IPS DF 6.9 (cell line): ENCODE measurements at places on chromosomes 3 and 15.

DNA sequence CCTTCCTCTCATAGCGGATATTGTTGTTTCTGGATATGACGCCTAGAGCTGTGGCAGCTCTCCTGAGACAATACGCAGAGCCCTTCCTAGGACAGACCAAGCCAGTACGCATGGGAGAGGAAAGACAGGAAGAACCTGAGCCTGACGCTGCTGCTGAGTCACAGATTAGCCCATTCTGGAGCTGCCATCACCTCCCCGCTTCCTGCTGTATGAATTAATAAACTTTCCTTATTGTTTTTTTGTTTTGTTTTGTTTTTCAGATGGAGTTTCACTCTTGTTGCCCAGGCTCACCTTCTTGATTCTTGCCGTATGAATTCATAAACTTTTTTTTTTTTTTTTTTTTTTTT, 67.0 kb downstream of the PPCDC start:
- H3K27me3 ChIP-seq: no peaks in the 10 kb centered on the region
- no peaks in the 10 kb centered on the region for H3K4me1 ChIP-seq
- H3K4me3 ChIP-seq: no peak overlapping the region
- no peak overlapping the region for H3K27ac ChIP-seq
- no peak for DNase-seq

- no peak overlapping the region for H3K27ac ChIP-seq
- H3K4me1 ChIP-seq: peaks cover 9% of the 10 kb centered on the region
- 0 out of 2 replicates have a peak, but pooled peaks cover 2% of the 10 kb centered on the region for H3K36me3 ChIP-seq
- no peak for DNase-seq
- H3K4me3 ChIP-seq: no peak overlapping the region
These were observed 9.4 kb downstream of the MAPKAPK3 start for GRCh38 chr3:50626401-50626800.

DNA sequence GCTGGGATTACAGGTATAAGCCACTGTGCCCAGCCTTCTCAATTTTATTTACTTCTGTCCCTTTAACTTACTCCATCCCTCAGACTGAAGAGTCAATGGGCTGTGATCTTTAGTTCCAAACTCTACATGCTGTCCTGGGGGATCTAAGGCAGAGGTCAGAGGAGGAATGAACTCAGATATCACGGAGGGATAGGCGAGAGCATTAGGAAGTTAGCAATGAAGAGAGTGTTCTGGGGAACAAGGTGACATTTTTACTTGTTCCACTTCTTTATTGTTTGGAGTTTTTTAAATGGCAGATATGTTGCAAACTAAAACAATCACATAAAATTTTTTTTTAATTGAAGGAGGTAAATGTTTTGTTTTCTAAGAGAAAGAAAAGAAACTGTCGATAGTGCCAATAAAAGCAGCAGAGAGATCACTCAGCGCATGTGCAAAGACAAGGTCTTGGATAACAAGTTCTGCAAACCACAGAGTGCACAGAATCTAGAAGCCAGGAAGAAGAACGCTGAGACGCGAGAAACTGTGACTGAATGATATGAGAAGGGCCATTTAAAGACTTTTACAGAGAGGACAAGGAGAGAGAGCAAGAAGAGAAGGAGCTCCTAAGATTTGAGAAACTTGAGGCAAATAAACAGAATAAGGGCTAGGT, 10.8 kb upstream of the CA12 start:
- H3K27me3 ChIP-seq: peaks cover 3% of the 10 kb centered on the region; the same call in 1 of the 2 replicates
- peaks cover 1% of the 10 kb centered on the region; the same call in 1 of the 2 replicates for H3K4me1 ChIP-seq
- no peak overlapping the region for H3K4me3 ChIP-seq
- H3K36me3 ChIP-seq: no peaks in the 10 kb centered on the region

- no peak for DNase-seq
- H3K4me1 ChIP-seq: no peaks in the 10 kb centered on the region
- no peak overlapping the region for H3K27ac ChIP-seq
- no peaks in the 10 kb centered on the region for H3K36me3 ChIP-seq
- no peak overlapping the region for H3K4me3 ChIP-seq
These were observed 332.4 kb downstream of the ARPP21 start for GRCh38 chr3:35971686-35972085.

- no peaks in the 10 kb centered on the region for H3K27me3 ChIP-seq
- H3K4me1 ChIP-seq: peaks cover 5% of the 10 kb centered on the region; the same call in 1 of the 2 replicates
- DNase-seq: no peak
- H3K4me3 ChIP-seq: no peak overlapping the region
- H3K27ac ChIP-seq: no peak overlapping the region
- no peaks in the 10 kb centered on the region for H3K36me3 ChIP-seq
These were observed 32.4 kb upstream of the MRPL3 start for GRCh38 chr3:131535131-131535530.

GRCh38 chr3:50436114-50436674, 67.2 kb downstream of the CACNA2D2 start:
- no peaks in the 10 kb centered on the region for H3K4me1 ChIP-seq
- H3K36me3 ChIP-seq: no peaks in the 10 kb centered on the region; the same call in 1 of the 2 replicates
- DNase-seq: peak; percentile 55
- no peak overlapping the region for H3K4me3 ChIP-seq
- no peaks in the 10 kb centered on the region for H3K27me3 ChIP-seq

- no peaks in the 10 kb centered on the region for H3K27me3 ChIP-seq
- peaks cover 31% of the 10 kb centered on the region for H3K36me3 ChIP-seq
- peaks cover 2% of the 10 kb centered on the region; the same call in 1 of the 2 replicates for H3K4me1 ChIP-seq
- DNase-seq: no peak
These were observed 5.3 kb downstream of the WDR6 start for GRCh38 chr3:49012441-49013017.

DNA sequence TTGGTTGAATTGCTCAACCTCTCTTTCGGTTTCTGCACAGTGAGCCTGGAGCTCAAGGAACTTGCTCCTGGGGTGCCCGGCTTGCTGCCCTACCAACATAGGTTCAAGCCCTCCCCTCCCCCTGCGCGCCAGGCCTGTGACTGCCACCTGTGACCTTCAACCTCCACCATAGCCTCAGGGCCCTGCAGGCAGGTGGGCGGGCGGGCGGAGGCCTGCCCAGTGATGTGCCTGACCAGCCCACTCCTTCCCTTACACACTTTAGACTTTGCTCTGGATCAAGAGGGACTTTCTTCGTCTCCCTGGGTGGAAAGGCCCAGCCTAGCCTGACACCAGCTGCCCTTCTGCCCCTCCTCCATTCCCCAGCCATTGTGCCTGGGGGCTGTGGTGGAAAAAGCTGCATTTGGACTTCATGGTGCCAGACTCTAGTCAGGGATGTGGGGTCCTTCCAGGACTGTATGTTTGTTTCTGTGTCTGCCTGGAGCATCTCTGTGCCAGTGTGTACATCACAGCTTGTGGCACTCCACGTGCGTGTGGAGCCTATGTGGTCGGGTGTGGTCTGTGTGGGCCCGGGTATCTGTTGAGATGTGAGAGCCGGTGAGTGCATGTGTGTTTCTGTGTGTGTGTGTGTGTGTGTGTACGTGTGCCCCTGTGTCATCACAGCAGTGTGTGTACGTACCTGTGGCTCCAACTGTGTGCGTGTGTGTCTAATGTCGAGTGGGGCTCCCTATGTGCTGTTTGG, 9.5 kb downstream of the PRKCD start:
- no peak overlapping the region for H3K4me3 ChIP-seq
- DNase-seq: no peak
- H3K27ac ChIP-seq: no peak overlapping the region
- no peaks in the 10 kb centered on the region for H3K27me3 ChIP-seq
- H3K36me3 ChIP-seq: no peaks in the 10 kb centered on the region

DNA sequence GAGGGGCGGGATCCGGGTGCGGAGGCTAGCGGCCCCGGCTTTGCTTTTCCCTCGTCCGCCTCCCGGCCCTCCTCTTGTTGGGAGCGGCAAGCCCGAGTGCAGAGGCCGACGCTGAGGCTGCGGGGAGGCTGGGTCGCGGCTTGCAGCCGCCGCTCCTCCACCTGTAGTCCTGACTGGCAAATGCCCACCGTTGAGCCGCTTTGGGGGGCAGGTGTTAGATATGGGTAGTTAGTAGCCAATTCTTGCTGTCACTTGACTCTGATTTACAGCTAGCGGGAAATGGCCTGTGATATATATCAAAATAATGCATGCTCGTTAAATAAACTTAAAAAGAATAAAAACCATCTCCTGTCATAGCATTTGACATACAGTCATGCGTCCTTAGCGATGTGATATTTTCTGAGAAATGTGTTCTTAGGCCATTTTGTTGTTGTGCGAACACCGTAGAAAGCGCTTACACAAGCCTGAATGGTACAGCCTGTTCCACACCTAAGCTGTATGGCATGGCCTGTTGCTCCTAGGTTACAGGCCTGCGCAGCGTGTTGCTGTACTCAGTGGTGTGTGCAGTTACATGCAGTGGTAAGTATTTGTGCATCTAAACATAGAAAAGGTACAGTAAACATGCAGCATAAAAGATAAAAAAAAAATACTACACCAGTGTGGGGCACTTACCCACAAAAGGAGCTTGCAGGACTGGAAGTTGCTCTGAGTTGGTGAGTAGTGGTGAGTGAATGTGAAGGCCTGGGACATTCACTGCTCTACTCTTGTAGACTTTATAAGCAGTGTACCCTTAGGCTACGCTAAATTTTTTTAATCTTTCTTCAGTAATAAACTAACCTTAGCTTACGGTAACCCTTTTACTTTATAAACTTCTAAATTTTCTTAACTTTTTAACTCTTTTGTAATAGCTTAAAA, 873 bp downstream of the CAPN7 start:
- no peak for DNase-seq
- no peaks in the 10 kb centered on the region for H3K27me3 ChIP-seq
- no peak overlapping the region for H3K27ac ChIP-seq
- H3K4me3 ChIP-seq: peak overlapping the region; percentile 77
- H3K36me3 ChIP-seq: no peaks in the 10 kb centered on the region
- H3K4me1 ChIP-seq: peaks cover 2% of the 10 kb centered on the region; the same call in 1 of the 2 replicates
